HL-60 (cell line): ENCODE measurements at places on chromosomes 6 and 20.

DNA sequence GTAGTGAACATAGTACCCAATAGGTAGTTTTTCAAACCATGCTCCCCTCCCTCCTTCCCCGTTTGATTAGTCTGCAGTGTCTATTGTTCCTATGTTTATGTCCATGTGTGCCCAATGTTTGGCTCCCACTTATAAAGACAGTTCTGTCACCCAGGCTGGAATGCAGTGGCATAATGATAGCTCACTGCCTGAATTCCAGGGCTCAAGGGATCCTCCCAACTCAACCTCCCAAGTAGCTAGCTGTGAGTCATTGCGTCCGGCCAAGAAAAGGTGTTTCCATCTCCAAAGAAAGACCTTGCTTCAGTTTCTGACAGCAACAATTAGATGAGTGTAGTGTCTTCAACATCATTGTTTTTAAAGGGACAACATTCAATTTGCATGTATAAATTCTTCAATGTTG lies 131.1 kb upstream of the CEP162 start:
- no peak for DNase-seq

GRCh38 chr6:56043076-56043475 lies 167.7 kb upstream of the BMP5 start:
- no peak for DNase-seq

- DNase-seq, result no peak
Measured at GRCh38 chr6:6497976-6498375, 90.5 kb upstream of the LY86 start.

GRCh38 chr6:72651967-72652956 lies 30.4 kb downstream of the KCNQ5 start:
- DNase-seq, result no peak

- DNase-seq, result no peak
Measured at GRCh38 chr6:66568271-66568670, 861.2 kb upstream of the EYS start.

- no peak for DNase-seq
Measured at GRCh38 chr6:14776307-14776706, 469.6 kb upstream of the JARID2 start.

DNA sequence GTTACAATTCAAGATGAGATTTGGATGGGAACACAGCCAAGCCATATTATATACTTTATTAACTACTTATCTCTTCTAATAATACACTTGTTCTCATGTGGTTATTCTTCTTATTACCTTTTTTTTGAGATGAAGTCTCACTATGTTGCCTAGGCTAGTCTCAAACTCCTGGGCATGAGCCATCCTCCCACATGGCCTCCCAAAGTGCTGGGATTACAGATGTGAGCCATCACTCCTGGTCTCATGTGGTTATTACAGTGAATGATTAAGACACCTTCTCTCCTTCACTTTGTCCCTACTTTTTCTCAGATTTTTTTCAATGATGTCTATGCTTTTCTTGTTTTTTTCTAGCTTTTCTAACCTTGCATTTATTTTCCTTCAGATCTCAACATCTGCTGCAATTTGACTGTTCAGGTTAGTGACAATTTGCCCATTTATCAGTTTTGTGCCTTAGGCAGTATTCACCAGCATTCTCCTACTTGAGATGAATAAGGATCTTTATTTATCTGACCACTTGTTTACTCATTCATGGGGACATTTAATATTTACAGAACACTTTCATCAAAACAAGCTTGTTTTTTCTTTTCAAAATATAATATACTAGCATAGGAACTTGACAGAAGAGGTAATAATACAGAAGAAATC lies 105.7 kb downstream of the SLC16A10 start:
- DNase-seq, result no peak

DNA sequence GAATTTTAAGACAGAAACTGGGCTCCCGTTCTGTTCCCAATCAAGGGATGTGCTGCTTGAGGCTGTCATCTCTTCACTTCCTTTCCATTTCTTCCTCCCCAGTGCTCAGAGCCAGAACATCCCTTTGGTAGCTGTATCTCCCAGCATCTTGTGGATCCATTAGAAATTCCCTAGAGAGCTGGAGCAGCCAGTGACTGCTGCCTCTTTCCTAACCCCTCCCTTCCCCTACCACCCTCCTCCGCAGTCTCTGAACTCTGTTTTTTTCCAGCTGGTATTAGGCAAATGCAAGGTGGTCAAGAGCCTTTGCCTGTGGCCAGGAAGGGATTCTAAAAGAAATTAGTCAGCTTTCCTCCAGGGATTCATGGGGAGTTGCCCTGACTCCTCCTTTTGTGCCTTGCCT lies 208.0 kb downstream of the EYA2 start:
- DNase-seq, result no peak

GRCh38 chr6:135710042-135710441 lies 141.5 kb upstream of the PDE7B start:
- DNase-seq, result no peak

- no peak for DNase-seq
Measured at GRCh38 chr20:16488086-16488485, 85.2 kb downstream of the KIF16B start.

GRCh38 chr20:58720890-58721289 lies 28.3 kb downstream of the NPEPL1 start:
- DNase-seq, result no peak

DNA sequence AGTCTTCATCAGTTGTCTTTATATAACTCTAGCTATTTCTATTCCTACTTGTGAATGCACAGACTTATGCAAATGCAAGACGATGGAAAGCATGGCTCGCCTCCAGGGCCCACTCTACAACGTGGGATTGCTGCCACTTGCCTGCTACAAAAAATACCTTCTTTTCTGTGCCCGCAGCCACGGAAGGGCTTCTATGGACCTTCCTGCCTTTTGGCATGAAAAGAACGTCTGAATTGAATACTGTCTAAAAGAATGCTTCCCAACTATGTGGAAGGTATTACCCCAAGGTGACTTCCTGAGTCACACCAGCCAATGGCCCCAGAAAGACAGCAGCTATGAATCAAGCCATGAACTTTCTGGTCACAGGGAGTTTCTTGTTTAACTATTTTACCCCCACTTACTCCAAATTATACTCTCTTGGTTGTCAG lies 261.2 kb downstream of the HIVEP2 start:
- no peak for DNase-seq

GRCh38 chr20:32524829-32525501 lies 60.2 kb downstream of the NOL4L start:
- no peak for DNase-seq

GRCh38 chr20:5831539-5832237 lies 81.5 kb downstream of the SHLD1 start:
- DNase-seq, result no peak

DNA sequence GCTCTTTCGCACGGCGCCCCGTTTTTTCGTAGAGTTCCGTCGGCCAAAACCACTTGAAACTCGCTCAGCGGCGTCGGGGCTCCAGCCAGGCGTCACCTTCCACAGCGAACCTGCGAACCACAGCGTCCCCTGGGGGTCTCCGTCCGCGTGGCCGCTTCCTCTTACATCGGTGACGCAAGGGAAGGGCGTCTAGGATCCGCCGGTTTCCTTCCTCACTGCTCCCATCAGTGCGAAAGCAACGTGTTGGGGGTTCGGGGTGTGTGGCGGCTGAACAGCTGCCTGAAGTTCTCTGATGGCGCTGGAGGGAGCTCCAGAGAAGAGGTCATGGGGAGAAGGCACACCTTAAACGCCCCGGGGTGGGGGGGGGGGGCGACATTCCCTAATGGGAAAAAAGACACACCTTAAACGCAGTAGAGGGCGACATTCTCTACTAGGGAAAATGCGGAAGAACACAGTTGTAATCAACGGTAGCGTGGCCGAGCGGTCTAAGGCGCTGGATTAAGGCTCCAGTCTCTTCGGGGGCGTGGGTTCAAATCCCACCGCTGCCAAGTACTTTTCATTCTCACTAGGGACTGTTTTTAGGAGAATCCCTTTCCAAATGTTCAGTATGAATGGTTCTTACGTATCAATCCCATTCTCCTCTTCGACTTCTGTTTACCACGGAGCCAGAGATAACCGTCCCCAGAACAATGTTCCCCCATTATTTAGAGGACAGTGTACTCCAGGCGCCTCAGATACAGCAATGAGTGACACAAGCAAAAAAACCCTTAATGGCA lies 16.4 kb downstream of the ZNF311 start:
- peak; percentile 75 for DNase-seq

DNA sequence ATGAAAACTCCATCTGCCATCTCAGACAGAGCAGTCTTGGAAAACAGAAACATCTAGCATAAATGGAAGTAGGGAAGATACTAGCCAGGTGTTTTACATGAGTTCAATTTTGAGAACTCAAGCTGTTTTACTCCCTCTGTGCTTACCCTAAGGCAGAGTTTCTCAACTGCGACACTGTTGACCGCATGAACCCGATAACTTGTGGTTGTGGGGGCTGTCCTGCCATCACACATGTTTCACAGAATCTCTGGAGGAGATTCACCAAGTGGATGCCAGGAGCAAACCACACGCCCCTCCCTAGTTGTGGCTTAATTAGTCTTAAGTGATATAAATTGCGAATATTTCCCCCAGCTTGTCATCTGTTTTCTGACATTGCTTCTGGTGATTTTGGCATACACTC lies 2.3 kb upstream of the SERPINB6 start:
- DNase-seq, result no peak

DNA sequence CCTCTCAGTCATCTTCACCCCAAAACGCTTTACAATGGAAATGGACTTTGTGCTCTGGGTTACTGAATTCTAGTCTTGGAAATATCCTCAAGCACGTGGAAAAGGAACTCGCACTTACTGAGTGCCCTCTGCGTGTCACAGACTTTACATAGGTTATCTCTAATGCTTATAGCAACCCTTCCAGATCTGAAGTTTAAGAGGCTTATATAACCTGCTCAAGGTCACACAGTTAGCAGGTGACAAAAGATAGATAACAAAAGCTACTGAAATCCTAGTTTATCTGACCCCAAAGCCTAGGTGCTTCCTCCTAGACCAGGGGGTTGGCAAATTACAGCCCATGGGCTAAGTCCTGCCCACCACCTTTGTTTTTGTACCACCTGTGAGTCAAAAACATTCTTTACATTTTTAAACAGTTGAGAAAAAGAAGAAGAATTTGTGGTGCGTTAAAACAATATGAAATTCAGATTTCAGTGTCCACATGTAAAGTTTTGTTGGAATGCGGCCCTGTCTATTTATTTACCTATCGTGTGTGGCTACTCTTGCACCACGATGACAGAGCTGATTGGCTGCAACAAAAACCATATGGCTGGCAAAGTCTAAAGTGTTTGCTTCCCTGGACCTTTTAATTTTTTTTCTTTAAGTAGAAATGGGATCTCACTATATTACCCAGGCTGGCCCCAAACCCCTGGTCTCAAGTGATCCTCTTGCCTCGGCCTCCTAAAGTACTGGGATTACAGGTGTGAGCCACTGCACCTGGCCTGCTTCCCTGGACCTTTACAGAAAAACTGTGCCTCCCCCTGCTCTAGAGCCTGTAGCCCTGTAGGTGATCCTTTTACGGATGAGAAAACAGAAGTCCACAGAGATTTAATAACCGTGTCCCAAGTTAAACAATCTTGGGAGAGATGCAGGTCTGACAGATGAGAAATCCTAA lies 110.2 kb upstream of the RREB1 start:
- no peak for DNase-seq

GRCh38 chr6:7148100-7148822 lies 40.5 kb downstream of the RREB1 start:
- no peak for DNase-seq

DNA sequence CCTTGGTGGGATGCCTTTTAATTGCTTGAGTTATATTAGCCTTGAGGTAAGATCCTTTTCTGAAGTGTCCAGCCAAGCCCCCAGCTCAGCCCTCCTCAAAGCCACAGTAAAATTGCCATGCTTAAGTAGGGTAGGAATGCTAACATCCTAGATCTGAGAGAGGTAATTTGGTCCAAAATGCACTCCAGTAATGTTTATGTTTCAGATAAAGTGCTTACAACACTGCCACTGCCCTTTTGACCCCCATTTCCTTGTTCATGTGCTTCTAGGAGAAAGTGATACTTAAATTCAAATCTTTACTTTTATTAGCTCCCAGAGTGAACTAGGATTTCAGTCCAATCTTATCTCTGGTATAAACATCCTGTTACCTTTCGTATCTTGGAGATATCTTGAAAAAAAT lies 318.0 kb downstream of the BMP2 start:
- no peak for DNase-seq

GRCh38 chr6:16399695-16400094 lies 161.3 kb downstream of the GMPR start:
- DNase-seq, result no peak

- DNase-seq, result no peak
Measured at GRCh38 chr6:136983687-136984086, 61.1 kb downstream of the IL20RA start.

DNA sequence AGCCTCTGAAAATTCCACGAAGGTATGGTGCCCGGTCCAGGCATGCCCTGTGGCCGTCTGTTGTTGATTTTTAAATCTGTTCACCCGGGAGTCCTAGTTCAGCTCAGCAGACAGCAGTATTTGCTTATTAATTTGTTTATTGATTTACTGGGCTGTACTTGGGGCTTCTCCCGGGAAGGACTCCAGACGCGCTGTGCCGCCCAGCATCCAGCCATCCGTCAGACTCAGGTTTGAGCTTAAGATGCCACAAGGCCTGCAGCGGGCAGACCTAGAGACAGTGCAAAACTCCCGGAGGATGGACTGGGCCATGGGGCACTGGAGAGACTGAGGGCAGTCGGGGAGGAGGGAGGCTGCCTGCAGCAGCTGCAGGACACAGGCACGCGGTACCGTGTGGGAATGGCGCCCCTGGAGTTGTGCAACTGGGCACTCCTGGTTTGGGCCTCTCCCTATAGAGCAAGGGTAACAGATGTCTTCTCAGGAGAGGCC lies 17.3 kb upstream of the CCDC167 start:
- no peak for DNase-seq

GRCh38 chr6:136344420-136344819 lies 54.8 kb upstream of the BCLAF1 start:
- no peak for DNase-seq

GRCh38 chr6:38220069-38220723 lies 400.7 kb downstream of the ZFAND3 start:
- DNase-seq, result no peak

GRCh38 chr6:10999994-11000393 lies 44.1 kb downstream of the ELOVL2 start:
- no peak for DNase-seq

GRCh38 chr20:46388201-46388836 lies 18.1 kb downstream of the ELMO2 start:
- DNase-seq, result no peak
